Fibroblast of pulmonary artery (primary cell): ENCODE measurements at places on chromosomes 4 and X.

- DNase-seq: no peak
Observed at GRCh38 chr4:143403553-143403820, 66.8 kb downstream of the GAB1 start.

DNA sequence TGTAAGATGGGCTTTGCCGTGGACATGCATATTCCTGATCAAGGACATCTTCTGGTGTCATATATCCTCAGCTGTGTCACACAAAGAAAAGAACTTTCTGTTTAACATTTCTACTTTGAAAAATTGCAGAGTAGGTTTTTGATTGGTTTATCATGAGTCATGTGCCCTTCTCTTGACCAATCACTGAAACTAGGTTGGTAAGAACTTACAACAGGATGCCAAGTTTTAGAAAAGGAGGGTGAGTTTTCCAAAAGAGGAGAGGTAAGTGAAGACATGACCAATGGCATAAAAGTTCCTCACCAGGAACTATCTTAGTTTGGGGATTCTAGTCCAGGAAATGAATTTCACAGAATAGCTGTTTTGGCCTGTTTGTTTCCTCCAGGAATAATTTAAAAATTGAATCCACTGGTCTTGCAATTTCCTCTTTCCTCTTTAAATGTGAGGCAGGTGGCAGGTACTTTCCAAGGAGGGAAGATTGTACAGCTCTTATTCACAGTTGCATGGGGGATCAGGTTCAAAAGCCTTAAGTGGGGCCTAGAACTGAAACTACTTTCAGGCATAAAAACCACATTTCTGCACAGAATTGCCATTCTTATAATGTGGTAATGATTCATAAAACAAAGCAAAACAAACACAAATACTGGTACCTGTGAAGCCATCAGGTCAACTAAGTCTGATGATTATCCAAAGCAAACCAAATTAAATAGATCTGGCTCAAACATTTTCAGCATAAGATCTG lies 1114.5 kb upstream of the LCORL start:
- no peak for DNase-seq

- no peak for DNase-seq
Observed at GRCh38 chr4:139973015-139973414, 181.0 kb downstream of the MAML3 start.

DNA sequence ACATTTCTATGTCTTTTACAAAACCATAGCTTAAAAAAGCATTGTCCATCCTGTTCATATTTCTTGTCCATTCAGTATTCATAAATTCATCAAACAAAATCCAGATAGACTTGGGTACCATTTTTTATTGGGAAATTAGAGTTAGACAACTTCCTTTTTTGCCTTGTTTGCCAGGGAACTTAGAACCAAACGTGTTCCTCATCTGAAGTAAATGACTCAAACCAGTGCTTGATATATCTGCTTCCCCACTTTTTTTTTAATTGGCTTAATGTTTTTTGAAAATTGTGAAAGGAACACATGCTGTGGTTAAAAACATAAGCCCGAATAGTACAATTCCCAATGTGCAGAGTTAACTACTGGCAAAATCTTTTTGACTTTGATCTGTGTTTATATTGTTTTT lies 44.2 kb downstream of the DLG3 start:
- no peak for DNase-seq
